ENCODE measurements at places on chromosomes 4 and X. TPM values are rescaled to one million over a fixed set of nuclear protein-coding genes. Genes with fewer than 3 reads are reported as not detected.
A peak's percentile ranks its signal among the peaks of the same experiment; 100 is the strongest.

GRCh38 chr4:36432586-36432985 lies 151.2 kb downstream of the DTHD1 start:
- H3K4me3 ChIP-seq = no peak overlapping the region
- H3K4me1 ChIP-seq = no peaks in the 10 kb centered on the region
- H3K27me3 ChIP-seq = peaks cover 3% of the 10 kb centered on the region
- DNase-seq = no peak
- no peak overlapping the region for H3K27ac ChIP-seq

DNA sequence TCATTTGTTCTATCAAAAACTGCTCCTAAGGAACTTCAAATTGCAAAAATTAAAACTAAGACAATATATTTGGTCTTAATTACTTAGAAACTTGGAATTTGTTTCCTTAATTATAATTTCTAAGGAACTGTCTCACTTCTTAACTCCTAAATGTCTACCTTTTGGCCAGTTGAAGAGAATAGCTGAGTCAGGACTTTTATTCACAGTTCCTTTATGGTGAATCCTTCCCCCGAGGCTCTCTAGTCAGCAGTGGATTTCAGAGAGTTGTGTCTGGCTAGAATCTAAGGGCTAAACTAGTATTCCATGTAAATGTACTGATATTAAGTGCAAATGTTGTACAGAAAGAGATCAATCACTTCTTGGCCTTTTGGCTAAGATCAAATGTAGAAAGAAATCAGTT lies 69.3 kb downstream of the AMMECR1 start:
- H3K27ac ChIP-seq = no peak overlapping the region
- H3K4me3 ChIP-seq = no peak overlapping the region
- DNase-seq = no peak
- H3K36me3 ChIP-seq = peaks cover 11% of the 10 kb centered on the region

GRCh38 chrX:95156566-95156965 lies 1482.6 kb downstream of the FAM133A start:
- no peak for DNase-seq
- no peaks in the 10 kb centered on the region for H3K36me3 ChIP-seq
- H3K27ac ChIP-seq = no peak overlapping the region
- no peaks in the 10 kb centered on the region for H3K27me3 ChIP-seq
- no peaks in the 10 kb centered on the region for H3K4me1 ChIP-seq

DNA sequence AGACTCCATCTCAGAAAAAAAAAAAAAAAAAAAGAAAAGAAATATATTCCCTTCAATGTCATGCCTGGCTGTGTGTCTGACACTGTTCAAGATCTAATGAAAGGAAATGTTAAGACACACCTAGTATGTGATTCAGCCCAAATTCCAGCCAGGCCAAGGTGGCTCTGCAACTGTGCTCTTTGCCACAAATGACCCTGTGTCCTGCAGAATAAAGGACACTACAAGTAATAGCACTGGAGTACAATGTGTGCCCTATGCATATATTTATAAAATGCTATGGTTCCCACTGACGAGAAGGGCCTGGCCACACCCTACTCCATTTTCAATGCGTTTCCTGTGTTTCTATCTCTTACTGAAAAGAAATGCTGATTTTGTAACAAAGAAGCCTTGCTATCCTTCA lies 98.0 kb upstream of the SORBS2 start:
- H3K27ac ChIP-seq = no peak overlapping the region
- H3K36me3 ChIP-seq = no peaks in the 10 kb centered on the region
- H3K27me3 ChIP-seq = no peaks in the 10 kb centered on the region
- H3K4me3 ChIP-seq = no peak overlapping the region
- DNase-seq = no peak

DNA sequence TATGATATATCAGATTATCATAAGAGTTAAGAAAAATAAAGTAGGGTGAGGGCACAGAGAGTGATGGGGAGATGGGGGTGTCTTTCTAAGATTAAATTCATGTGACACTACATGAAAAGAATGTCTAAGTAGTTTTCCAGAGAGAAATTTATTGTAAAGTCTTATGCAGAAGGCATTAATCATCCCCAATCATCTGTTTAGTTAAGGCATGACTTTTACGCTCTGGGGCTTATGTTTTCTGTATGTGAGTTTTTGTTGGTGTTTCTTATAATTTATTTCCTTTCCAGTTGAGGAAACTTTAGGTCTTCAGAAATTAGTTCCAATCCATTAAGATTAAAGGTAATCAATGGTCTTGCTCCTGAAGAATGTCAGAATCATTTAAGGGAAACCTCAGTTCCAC lies 383.0 kb upstream of the GALNT7 start:
- H3K27ac ChIP-seq = no peak overlapping the region
- no peak for DNase-seq
- no peaks in the 10 kb centered on the region for H3K4me1 ChIP-seq
- no peak overlapping the region for H3K4me3 ChIP-seq
- H3K36me3 ChIP-seq = no peaks in the 10 kb centered on the region

GRCh38 chr4:112859456-112860184 lies 189.8 kb upstream of the ANK2 start:
- no peaks in the 10 kb centered on the region for H3K4me1 ChIP-seq
- H3K27me3 ChIP-seq = peaks cover 12% of the 10 kb centered on the region
- H3K36me3 ChIP-seq = no peaks in the 10 kb centered on the region
- H3K4me3 ChIP-seq = no peak overlapping the region
- H3K27ac ChIP-seq = no peak overlapping the region

- H3K36me3 ChIP-seq = peaks cover 3% of the 10 kb centered on the region
- no peak overlapping the region for H3K27ac ChIP-seq
- DNase-seq = no peak
- no peaks in the 10 kb centered on the region for H3K4me1 ChIP-seq
Measured at GRCh38 chrX:143634309-143634662, 1.6 kb downstream of the SLITRK4 start.

DNA sequence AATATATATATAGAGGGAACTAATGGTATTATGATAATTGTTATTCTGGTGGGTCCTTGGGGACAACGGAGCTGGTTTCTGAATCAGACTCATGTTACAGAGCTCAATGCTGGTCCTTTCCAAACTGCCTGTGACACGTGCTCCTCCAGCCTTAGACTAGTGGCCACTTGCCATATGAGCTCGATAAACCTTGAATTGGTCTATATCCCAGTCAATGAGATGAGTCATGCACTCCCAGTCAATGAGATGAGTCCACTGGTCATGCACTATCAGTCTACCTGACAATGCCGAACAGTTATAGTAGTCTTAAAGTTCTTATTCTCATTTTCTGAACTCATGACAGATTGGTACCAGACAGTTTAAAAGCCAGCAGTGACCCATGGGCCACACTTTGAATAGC lies 325.2 kb downstream of the LDB2 start:
- H3K27ac ChIP-seq = no peak overlapping the region
- no peaks in the 10 kb centered on the region for H3K27me3 ChIP-seq
- no peak overlapping the region for H3K4me3 ChIP-seq
- H3K4me1 ChIP-seq = no peaks in the 10 kb centered on the region

- no peaks in the 10 kb centered on the region for H3K27me3 ChIP-seq
- H3K36me3 ChIP-seq = no peaks in the 10 kb centered on the region
- H3K27ac ChIP-seq = no peak overlapping the region
- H3K4me3 ChIP-seq = no peak overlapping the region
- no peak for DNase-seq
Measured at GRCh38 chr4:2248044-2248780, 6.3 kb upstream of the HAUS3 start.

DNA sequence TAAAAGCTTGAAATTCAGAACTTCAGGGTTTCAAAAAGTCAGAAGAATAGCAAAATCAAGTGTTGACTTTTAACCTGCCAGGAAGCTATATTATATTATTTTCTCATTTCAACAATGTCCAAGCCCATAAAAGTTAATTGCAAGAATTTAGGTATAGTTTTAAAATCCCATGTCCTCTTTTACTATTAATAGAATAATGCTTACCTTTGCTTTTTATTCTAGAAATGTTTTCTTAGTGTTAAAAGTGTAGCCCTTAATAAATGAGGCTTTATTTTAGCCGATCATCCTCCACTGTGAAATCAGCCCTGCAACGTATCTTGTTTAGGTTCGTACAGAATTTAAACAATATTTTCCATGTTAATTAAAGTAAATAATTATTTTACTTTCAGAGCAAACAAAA lies 31.5 kb downstream of the TMA16 start:
- H3K4me1 ChIP-seq = no peaks in the 10 kb centered on the region
- no peak overlapping the region for H3K27ac ChIP-seq
- peaks cover 32% of the 10 kb centered on the region for H3K36me3 ChIP-seq
- H3K4me3 ChIP-seq = no peak overlapping the region
- no peak for DNase-seq

DNA sequence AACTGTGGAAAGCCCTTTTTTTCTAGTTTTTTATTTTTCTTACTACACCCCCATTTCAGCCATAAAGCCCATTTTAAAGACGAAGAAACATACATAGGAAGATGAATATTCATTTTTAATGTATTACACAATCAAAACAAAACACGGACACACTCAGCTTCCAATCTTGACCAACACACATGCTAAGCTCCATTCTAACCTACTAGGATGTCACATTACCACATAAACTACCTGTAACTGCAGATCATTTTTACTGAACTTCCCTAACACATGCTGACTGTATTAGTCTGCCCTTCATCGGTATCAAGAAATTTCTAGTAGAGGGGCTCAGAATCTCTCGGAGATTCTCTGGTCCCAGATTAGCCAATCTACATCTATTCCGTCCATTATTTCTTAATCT lies 1.8 kb downstream of the CCNI start:
- H3K36me3 ChIP-seq = peaks cover 16% of the 10 kb centered on the region
- H3K4me3 ChIP-seq = no peak overlapping the region
- DNase-seq = no peak
- H3K27me3 ChIP-seq = peaks cover 3% of the 10 kb centered on the region
- H3K27ac ChIP-seq = no peak overlapping the region

GRCh38 chr4:14091966-14092365 lies 464.4 kb upstream of the BOD1L1 start:
- H3K36me3 ChIP-seq = no peaks in the 10 kb centered on the region
- H3K4me1 ChIP-seq = no peaks in the 10 kb centered on the region
- H3K27ac ChIP-seq = no peak overlapping the region
- DNase-seq = no peak
- no peak overlapping the region for H3K4me3 ChIP-seq

- no peaks in the 10 kb centered on the region for H3K27me3 ChIP-seq
- H3K36me3 ChIP-seq = no peaks in the 10 kb centered on the region
- H3K4me1 ChIP-seq = no peaks in the 10 kb centered on the region
- no peak overlapping the region for H3K4me3 ChIP-seq
Measured at GRCh38 chr4:120517966-120518365, 404.6 kb downstream of the PRDM5 start.

DNA sequence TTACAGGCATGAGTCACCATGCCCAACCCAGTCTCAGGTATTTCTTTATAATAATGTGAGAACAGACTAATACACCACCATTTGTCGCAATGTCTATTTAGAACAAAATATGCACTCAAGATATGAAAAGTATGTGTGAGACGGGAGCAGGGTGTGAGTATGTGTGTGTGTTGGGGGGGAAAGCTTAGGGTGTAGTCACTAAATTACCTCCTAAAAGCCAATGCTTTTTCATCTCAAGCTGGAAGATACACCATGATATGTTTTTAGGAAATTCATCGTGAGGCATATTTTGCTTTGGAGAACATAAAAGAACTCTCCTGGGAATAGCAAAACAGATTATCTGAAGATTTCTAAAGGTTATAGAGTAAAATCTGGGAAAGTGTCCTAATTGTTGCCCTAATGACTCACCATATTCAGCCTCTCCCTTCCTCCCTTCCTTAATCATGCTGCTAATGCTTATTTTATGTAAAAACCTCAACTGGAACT lies 262.7 kb downstream of the PDHA2 start:
- no peak for DNase-seq
- no peak overlapping the region for H3K4me3 ChIP-seq
- H3K27ac ChIP-seq = no peak overlapping the region

DNA sequence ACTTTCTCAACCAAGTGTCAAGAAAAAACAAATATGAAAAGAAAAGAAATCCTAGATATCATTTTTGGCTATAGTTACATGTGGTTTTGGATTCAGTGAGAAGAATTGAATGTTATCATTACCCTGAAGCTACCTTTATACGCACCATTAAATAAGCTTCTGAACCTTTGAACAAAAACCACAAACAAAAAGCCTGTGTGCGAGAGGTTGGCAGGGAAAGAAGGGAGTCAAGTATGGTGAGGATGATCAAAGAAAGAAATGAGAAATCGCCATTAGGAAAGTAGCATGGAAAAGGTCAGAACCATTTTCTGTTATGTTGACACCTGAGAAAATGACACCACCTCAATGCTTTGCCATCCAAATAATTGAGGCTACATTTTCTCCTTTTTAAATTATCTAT lies 1.2 kb upstream of the SLC7A11 start:
- H3K4me1 ChIP-seq = peaks cover 17% of the 10 kb centered on the region
- peak overlapping the region; percentile 48 for H3K27ac ChIP-seq
- H3K4me3 ChIP-seq = no peak overlapping the region
- no peaks in the 10 kb centered on the region for H3K27me3 ChIP-seq
- no peak for DNase-seq

DNA sequence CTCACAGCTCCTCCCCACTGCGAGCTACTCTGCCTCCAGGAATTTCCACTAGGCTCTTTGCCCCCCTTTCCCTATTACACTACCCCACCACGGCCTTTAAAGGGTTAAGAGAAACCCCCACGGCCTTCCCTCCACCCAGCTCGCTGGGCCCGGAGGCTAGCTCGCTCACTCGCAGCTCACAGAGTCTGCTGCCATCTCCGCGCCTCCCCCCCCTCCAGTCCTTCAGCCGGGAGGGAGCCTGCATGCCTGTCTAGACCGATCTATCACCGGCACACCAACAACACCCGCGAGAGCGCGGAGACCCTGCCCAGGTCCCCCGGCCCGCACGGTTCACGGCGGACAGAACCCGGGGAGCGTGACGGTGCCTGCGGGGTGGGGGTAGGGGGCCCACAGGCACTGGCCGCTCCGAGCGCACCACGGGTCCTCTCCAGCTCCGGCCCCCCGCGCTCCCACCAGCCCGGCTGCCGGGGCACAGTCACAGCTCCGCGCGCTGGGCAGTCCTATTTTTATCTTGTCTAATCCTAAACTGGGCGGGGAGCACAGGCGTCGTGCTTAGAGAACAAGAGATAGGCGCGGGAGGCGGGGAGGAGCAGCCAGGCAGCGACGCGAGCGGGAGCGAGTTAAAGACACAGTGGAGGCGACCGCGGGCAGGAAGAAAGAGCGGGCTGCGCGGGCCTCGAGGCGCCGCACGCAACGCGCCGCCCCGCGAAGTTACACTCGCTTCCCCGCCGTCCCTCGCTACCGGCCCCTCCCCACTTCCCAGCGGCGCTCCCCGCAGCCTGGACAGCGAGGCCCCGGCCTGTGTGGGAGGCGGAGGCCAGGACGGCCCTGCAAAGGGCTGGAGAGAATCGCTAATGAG lies 3.5 kb downstream of the BCOR start:
- H3K27ac ChIP-seq = peak overlapping the region; percentile 72
- DNase-seq = peak; percentile 55
- H3K4me1 ChIP-seq = peaks cover 35% of the 10 kb centered on the region

- no peak overlapping the region for H3K4me3 ChIP-seq
- H3K36me3 ChIP-seq = peaks cover 1% of the 10 kb centered on the region
- no peaks in the 10 kb centered on the region for H3K4me1 ChIP-seq
- no peak for DNase-seq
- no peak overlapping the region for H3K27ac ChIP-seq
Measured at GRCh38 chrX:132367314-132367713, 121.5 kb downstream of the MBNL3 start.

GRCh38 chr4:8760561-8760960 lies 111.1 kb downstream of the HMX1 start:
- no peak overlapping the region for H3K4me3 ChIP-seq
- DNase-seq = no peak
- no peaks in the 10 kb centered on the region for H3K27me3 ChIP-seq
- no peaks in the 10 kb centered on the region for H3K36me3 ChIP-seq

The PHEX gene
- total RNA-seq = 1.1 TPM

The UGT2B15 gene
- total RNA-seq = not detected

The FREM3 gene
- total RNA-seq = not detected

The LEF1 gene
- total RNA-seq = 29.4 TPM

The MAOA gene
- 3.1 TPM for total RNA-seq

The PCDH18 gene
- total RNA-seq = not detected

The SLC25A43 gene
- total RNA-seq = 8.9 TPM

The ITGB1BP2 gene
- 6.3 TPM for total RNA-seq

The CT55 gene
- total RNA-seq = not detected

The SMIM10 gene
- 0.44 TPM for total RNA-seq

Measured in activated CD8-positive, alpha-beta memory T cell treated with anti-CD3 and anti-CD28 coated beads, Interleukin-2, amount 10 ng/mL, durations not matched to agents 7 days and 5 days (primary cell).